ENCODE measurements at places on chromosomes 12 and 14.

- peak; percentile 41 for DNase-seq
These were observed 108.2 kb upstream of the SLC38A4 start for GRCh38 chr12:46933947-46934346.

GRCh38 chr12:50916292-50916691 lies 36.1 kb upstream of the HIGD1C start:
- no peak for DNase-seq

DNA sequence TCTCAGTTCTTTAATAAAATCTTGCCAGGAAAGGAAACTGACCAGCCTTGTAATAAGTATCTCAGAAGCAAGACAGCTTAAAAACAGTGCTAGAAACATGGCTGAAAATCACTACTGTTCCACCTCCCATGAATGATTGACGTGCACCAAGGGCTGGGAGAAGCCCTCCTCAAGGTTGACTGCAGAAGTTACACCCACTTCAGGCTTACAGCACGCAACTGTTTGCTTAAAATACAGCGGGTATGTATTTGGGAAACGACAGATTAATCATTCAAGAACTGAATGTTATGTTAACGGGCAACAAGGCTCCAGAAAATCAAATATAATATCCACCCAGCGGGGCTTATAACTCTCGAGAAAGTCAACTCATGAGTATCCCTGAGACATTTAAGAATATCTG lies 22.1 kb downstream of the PRKD1 start:
- DNase-seq = no peak

DNA sequence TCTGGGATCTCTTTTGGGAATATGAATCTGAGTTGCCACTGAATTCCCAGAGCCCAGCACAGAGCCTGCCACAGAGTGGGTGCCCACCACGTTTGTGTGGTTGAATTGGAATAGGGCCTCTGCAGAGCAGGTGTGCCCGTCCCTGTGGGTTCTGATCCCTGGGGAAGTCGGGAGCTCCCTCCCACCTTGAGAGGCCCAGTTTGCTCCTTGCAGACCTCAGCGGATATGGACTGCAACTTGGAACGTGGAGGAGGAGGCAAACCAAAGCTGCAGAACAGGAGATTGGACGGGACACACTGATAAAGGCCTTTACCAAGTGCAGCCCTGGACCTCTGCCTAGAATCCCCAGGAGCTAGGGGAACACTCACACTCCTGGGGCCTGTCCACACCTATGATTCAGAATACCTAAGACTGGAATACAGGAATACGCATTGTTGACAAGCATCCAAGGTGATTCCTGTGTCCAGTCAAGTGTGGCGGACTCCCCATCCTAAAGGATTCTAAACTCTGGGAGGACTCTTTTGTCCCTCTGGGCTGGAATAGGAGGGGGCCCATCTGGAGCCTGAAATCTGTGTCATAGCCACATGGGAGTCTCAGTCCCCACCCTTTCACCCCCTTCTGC lies 2.4 kb downstream of the KRT76 start:
- DNase-seq = no peak

DNA sequence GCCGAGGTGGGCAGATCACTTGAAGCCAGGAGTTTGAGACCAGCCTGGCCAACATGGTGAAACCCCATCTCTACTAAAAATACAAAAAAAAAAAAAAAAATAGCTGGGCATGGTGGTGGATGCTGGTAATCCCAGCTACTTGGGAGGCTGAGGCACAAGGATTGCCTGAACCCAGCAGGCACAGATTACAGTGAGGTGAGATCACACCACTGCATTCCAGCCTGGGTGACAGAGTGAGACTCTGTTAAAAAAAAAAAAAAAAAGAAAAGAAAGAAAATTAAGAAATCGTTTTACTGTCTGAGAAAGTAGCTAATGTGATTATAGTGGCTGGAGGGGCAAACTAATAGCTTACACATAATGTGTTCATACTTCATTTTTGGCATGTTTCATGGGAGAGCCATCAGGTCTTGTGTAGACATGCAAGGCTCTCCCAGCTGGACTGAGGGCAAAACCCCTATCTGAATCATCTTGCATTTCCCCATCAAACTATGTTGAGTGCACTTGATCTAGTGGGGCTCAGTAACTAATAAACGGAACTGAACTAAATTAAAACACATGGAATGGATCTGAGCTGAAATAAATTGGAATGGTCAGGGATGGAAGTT lies 16.2 kb downstream of the KIF21A start:
- DNase-seq = no peak

DNA sequence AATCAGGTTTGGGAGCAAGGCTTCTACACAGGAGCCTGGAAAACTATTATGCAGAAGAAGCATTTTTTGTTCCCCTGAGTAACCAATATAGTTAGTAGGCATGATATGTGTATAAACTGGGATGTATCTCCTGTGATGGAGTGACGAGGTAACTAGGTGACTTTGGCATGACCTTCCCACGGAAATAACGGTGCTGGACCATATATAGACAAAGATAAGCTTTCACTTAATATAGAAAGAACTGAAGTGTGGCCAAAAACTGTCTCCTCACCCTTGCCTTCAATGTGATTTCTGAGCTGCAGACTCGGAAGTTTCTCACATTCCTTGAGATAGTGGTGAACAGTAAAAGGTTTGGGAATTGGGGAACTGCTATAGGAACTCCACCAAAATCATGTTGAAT lies 185.3 kb downstream of the CACNA1C start:
- DNase-seq = no peak

- no peak for DNase-seq
These were observed 319.4 kb downstream of the EGLN3 start for GRCh38 chr14:33631441-33631840.

GRCh38 chr12:76637807-76638206 lies 78.2 kb upstream of the OSBPL8 start:
- DNase-seq = no peak

DNA sequence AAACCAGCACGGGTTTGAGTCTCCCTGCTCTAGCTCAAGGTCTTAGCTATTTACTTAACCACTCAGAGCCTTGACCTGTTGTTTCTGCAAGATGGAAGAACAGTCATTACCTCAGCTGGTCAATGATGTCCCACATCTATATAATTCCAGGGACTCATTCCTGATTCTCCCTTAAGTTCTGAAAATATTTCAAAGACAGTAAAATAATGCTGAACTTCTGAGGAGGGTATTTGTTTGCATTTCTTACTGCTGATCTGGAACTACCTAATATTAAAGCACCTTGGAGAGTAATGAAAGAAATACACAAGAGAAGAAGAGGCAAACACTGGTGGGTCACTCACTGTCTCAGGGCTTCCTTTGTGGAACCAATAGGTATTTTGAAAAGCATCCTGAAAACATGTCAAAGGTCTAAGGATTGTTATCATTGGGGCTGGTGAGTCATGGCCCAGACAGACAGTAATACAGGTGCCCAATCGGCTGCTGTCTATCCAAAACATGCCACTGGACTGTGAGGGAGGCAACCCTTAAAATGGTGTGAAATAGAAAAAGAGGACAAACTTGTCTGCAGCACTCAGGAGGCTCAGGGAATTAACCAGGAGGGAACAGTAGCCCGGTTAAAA lies 88.7 kb upstream of the EGLN3 start:
- no peak for DNase-seq

GRCh38 chr12:62438098-62438692 lies 28.4 kb upstream of the MON2 start:
- peak; percentile 51 for DNase-seq

- DNase-seq = no peak
These were observed 967.9 kb upstream of the SEL1L start for GRCh38 chr14:82501554-82501953.

DNA sequence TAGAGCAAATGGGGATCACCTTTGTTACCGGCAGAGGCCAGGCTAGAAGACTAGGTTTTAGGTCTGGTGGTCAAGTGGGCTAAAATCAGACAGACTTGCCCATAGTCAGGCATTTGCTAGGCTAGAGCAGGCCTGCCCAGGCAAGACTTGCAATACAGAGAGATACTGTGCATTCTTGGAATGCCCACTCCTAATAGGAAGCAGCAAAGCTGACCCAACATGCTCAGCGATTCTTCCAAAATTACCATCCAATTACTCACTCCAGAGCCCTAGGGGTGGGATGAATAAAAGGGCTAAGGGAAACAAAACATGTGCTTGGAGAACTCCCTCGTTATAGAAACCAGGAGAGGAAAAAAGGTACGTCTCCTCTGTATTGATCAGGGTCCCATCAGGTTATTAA lies 187.8 kb upstream of the AMIGO2 start:
- no peak for DNase-seq

DNA sequence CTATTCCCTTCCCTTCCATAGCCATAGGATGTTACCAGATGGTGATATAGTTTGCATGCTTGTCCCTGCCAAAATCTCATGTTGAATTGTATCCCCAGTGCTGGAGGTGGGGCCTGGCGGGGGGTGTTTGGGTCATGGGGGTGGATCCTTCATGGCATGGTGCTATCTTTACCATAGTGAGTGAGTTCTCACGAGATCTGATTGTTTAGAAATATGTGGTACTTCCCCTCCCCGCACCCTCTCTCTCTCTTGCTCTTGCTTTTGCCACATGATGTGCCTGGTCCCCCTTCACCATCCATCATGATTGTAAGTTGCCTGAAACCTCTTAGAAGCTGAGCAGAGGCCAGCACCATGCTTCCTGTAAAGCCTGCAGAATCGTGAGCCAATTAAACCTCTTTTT lies 181.3 kb downstream of the CAND1 start:
- DNase-seq = no peak
